ENCODE measurements at places on chromosomes 3 and 15. TPM values are rescaled to one million over a fixed set of nuclear protein-coding genes. Genes with fewer than 3 reads are reported as not detected.

GRCh38 chr3:77541203-77541922, 501.5 kb downstream of the ROBO2 start:
- DNase-seq = no peak

DNA sequence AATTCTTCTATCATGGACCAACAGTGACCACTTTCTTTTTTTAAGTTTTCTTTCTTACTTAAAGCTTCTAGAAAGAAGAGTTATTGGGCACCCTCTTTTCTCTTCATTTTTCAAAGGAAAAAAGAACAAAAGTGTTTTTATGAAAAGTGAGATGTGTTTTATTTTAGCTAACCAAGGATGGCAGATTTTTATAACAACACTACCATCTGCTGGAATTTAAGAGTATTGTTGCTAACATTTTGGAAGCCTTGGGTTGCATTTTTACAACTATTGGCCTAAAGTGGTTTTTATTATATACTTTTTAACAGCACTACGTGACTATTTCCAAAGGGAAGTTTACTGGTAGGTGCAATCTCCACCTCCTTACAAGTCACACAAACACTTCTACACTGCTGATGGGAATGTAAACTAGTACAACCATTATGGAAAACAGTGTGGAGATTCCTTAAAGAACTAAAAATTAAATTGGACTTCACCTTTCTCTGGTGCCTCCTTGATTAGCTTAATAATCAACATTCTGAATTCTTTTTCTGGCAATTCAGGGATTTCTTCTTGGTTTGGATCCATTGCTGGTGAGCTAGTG, 237.7 kb upstream of the AGTR1 start:
- no peak for DNase-seq

COX17 gene
- 53.5 TPM for polyA plus RNA-seq

HCN4 gene
- 1.1 TPM for polyA plus RNA-seq

ACOX2 gene
- 39.8 TPM for polyA plus RNA-seq

Measured in right renal pelvis (tissue), 4 donors.